Left kidney (tissue), 8 donors: ENCODE measurements at places on chromosomes 2 and 18. TPM values are rescaled to one million over a fixed set of nuclear protein-coding genes. Genes with fewer than 3 reads are reported as not detected.

Gene TRIM43
- polyA plus RNA-seq: 0.62 TPM

Gene CREG2
- 0.65 TPM for polyA plus RNA-seq

Gene IL1RL1
- polyA plus RNA-seq: 0.48 TPM

Gene TMEM37
- polyA plus RNA-seq: 54.8 TPM

Gene THOC1
- 139 TPM for polyA plus RNA-seq

Gene IL36RN
- polyA plus RNA-seq: 0.07 TPM

Gene HEATR5B
- 27.9 TPM for polyA plus RNA-seq

Gene SP9
- polyA plus RNA-seq: not detected

Gene PID1
- 5.4 TPM for polyA plus RNA-seq

Gene CHRNG
- 1.5 TPM for polyA plus RNA-seq

Gene MRO
- 2.2 TPM for polyA plus RNA-seq

Gene METTL8
- polyA plus RNA-seq: 21.0 TPM

Gene NT5DC4
- polyA plus RNA-seq: 0.83 TPM

Gene ARHGAP15
- 3.7 TPM for polyA plus RNA-seq

Gene ALPP
- polyA plus RNA-seq: not detected

Gene EPG5
- polyA plus RNA-seq: 33.6 TPM

Gene DSC2
- 48.3 TPM for polyA plus RNA-seq

Gene CNTNAP5
- polyA plus RNA-seq: 0.03 TPM

Gene ZNF514
- polyA plus RNA-seq: 33.3 TPM

Gene TCF7L1
- polyA plus RNA-seq: 50.7 TPM

Gene DSG2
- 55.9 TPM for polyA plus RNA-seq

Gene KCNIP3
- polyA plus RNA-seq: 17.7 TPM

Gene KCNG3
- polyA plus RNA-seq: 1.1 TPM

Gene SPHKAP
- 4.2 TPM for polyA plus RNA-seq

Gene MAL
- 263 TPM for polyA plus RNA-seq

Gene ATP6V1B1
- polyA plus RNA-seq: 58.5 TPM
